ENCODE measurements at places on chromosomes 6 and 20.
A peak's percentile ranks its signal among the peaks of the same experiment; 100 is the strongest.

- DNase-seq, result peak; percentile 80
Observed at GRCh38 chr20:32483351-32484224, 101.5 kb downstream of the NOL4L start.

DNA sequence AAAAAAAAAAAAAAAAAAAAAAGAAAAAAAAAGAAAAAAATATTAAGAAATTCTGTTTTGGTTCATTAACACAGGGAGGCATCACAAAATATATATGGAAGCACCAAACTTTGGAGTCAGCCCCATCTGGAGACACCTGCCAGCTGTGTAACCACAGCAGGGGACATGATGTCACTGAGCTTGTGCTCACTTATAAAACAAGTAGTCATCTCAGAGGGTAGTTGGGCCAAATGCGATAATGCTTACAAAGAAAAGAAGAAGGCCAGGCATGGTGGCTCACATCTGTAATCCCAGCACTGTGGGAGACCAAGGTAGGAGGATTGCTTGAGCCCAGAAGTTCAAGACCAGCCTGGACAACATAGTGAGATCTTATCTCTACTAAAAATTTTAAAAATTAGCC, 1.1 kb upstream of the BNIP5 start:
- DNase-seq, result no peak

DNA sequence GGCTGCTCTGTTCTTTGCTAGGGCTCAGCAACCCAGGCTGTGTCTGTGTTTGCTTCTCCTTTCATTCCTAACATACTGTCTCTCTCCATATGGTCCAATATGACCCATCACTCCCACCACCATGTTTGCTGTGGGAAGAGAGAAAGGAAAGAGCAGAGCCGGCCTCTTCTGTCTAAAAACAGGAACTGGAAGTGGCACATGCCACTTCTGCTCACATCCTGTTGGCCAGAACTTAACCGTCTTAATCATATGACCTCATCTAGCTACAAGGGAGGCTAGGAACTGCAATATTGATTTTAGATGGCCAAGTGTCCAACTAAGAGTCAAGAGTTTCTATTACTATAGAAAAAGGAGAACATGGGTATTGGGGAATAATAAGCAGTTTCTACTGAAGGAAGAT, 212.5 kb upstream of the CHD6 start:
- no peak for DNase-seq

DNA sequence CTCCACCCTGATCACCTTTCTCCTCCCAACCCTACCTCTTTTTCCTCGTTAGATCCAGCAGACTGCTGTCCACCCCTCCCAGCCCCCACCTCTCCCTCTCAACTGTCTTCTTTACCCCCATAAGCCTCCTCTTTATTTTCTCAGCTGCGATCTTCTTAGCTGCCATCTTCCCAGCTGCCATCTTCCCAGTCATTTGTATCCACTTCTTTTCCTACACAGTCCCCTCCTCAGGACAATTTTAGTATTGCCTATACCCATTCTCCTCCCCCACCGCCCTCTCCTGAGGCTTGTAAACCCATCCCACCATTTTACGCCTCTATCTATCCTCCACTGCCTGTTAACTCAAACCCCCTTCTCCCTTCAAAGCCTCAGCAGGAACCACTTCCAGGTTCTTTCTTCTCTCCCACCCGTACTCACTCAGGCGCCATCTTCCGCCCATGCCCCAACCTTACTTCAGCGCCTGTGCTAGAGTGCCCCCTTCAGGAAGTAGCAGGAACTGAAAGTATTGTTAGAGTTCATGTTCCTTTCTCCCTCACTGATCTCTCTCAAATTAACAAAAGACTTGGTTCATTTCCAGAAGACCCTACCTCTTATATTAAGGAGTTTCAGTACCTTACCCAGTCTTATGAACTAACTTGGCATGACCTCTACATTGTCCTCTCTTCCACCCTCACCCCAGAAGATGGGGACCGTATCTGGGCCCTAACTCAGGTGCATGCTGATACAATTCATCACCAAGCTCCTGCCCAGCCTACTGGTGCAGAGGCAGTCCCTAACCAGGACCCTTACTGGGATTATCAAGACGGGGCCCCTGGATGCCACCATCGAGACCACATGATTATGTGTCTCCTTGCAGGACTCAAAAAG, 236.0 kb downstream of the ADGRG6 start:
- no peak for DNase-seq

DNA sequence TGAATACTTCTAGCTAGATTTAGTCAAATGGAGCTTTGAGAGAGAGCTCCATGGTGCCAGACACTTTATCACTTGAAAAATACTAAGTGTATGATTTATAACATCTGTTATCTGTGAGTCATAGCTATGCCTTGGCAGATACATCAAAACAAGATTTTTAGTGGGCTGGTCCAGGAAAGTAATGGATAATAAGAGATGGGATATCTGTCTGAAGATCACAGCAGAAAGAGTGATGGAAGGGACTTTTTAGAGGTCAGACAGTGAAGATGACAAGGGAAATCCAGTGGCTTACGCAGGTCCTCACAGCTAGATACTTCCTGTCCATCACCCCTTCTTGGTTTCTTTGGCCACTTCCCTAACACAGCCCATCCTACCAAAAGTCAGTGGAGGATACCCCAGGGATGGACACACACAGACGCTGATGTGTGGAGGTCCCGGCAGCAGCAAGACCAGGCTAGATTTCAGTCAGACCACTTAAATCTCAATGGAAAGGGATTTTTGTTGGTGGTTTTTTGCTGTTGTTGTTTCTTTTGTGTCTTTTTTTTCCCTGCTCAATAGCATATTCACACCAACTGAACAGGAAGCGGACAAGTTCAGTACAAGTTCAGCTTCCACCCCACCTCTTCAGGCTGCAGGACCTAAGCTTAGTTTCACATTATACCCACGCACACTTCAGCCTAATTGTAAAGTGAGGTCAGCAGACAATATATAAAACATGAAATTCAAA, 209.3 kb downstream of the ALDH8A1 start:
- no peak for DNase-seq

All from anterior cingulate cortex (tissue), 58 donors.